ENCODE measurements at places on chromosomes 5 and 9.

DNA sequence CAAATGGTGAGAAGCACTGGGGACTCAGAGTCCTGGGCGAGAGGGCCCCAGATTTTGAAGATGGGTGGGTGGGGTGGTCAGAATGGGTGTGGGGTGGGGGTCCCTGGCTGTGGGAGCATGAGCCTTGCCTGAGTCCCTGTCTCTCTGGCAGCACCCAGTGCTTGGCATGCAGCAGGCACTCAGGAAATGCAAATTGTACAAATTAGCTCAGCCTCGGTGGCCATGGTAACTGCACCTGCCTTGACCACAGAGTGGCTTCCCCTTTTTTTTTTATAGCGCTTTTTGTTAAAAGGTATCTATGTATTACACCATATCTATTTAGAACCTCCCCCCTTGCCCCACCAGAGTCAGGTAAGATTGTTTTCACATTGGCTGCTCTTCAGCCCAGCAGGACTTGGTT is 19.2 kb upstream of the PITX1 start:
- DNase-seq, result no peak

- no peak for DNase-seq
Observed at GRCh38 chr9:36623280-36623679, 50.6 kb downstream of the MELK start.

- no peak for DNase-seq
Observed at GRCh38 chr9:98235126-98235525, 20.3 kb downstream of the TBC1D2 start.

GRCh38 chr5:90289837-90290236 is 119.7 kb downstream of the CETN3 start:
- no peak for DNase-seq

DNA sequence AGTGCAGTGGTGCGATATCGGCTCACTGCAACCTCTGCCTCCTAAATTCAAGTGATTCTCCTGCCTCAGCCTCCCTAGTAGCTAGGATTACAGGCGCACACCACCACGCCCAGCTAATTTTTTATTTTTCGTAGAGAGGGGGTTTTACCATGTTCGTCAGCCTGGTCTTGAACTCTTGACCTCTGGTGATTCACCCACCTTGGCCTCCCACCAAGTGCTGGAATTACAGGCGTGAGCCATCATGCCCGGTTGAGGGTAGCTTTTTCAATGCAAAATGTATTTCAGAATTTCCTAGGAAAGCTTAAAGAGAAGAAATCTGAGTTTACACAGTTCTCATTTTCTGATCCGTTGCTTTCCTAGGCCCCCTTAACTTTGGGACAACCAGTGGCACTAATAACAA is 15.7 kb downstream of the BDP1 start:
- no peak for DNase-seq

All from stimulated activated CD4-positive, alpha-beta T cell treated with anti-CD3 and anti-CD28 coated beads, Interleukin-12 subunit alpha, Interleukin-12 subunit beta, amount 100 ng/mL, for 24 hours (primary cell).